Upper lobe of left lung (tissue), 6 donors: ENCODE measurements at places on chromosomes 5 and 9. TPM values are rescaled to one million over a fixed set of nuclear protein-coding genes. Genes with fewer than 3 reads are reported as not detected.

ASS1 gene
- 49.0 TPM for total RNA-seq

GPR151 gene
- not detected for total RNA-seq

TRMT10B gene
- 11.2 TPM for total RNA-seq

DAPK1 gene
- total RNA-seq, result 176 TPM

GARIN3 gene
- total RNA-seq, result not detected

- H3K27me3 ChIP-seq, result no peaks in the 10 kb centered on the region
- H3K4me1 ChIP-seq, result no peaks in the 10 kb centered on the region
- no peak overlapping the region for H3K4me3 ChIP-seq
- no peak for DNase-seq
- no peak overlapping the region for H3K27ac ChIP-seq
- no peaks in the 10 kb centered on the region for H3K36me3 ChIP-seq
These were observed 11.5 kb upstream of the ALDH1B1 start for GRCh38 chr9:38380872-38381534.

DNA sequence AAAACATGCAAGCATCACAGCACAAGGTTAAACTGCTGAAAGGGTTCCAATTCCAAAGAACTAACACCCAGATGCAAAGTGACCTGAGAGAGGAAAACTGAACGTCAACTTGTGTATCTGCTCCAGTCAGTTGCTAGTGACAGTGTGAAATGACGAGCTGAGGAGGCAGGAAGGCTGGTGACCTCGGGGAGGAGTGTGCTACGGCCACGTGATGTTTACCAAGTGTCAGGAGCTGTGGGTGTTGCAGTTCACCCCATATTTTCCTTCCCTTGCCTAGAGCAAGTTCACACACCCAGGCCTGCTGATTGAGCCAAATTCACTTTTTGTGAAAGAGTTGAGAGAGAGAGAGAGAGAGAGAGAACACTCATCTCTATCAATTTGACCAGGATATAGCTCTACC, 231.6 kb upstream of the ANKH start:
- H3K4me3 ChIP-seq, result no peak overlapping the region
- no peaks in the 10 kb centered on the region for H3K27me3 ChIP-seq
- H3K4me1 ChIP-seq, result no peaks in the 10 kb centered on the region
- H3K27ac ChIP-seq, result no peak overlapping the region
- no peaks in the 10 kb centered on the region for H3K36me3 ChIP-seq

DNA sequence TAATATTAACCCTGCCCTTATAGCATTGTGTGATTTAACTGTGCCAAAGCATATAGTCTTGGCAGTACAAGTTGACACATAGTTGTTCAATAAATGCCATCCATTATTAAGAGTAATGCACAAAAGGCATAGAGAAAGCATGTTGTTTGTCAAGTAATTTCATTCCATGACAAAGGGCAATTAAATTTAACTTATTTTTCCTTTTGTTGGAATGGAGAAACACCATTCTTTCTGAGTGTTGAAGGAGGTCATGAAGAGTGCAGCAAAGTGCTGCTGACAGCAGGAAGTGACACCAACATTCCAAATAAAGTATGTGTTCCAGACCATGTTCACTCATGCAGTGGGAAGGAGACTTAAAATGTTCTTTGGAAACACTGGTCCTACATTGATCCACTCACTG, 29.1 kb downstream of the ANKDD1B start:
- no peaks in the 10 kb centered on the region for H3K4me1 ChIP-seq
- H3K4me3 ChIP-seq, result no peak overlapping the region
- H3K27me3 ChIP-seq, result no peaks in the 10 kb centered on the region

DNA sequence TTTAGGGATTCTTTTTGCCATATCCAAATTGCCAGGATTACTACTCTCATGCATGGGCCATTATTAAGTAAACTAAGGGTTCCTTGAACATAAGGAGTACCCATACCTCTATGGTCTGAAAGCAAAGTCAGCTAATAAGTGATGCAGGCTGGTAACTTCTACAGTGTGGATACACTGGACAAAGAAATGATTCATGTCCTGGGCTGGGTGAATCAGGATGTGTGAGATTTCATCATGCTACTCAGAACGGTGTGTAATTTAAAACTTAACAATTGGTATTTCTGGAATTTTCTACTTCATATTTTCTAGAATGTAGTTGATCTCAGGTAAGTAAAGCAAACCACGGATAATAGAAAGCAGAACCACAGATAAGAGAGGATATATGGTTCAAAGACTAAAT, 428.8 kb downstream of the CHSY3 start:
- H3K4me1 ChIP-seq, result no peaks in the 10 kb centered on the region
- no peaks in the 10 kb centered on the region for H3K27me3 ChIP-seq
- DNase-seq, result no peak
- H3K36me3 ChIP-seq, result no peaks in the 10 kb centered on the region

DNA sequence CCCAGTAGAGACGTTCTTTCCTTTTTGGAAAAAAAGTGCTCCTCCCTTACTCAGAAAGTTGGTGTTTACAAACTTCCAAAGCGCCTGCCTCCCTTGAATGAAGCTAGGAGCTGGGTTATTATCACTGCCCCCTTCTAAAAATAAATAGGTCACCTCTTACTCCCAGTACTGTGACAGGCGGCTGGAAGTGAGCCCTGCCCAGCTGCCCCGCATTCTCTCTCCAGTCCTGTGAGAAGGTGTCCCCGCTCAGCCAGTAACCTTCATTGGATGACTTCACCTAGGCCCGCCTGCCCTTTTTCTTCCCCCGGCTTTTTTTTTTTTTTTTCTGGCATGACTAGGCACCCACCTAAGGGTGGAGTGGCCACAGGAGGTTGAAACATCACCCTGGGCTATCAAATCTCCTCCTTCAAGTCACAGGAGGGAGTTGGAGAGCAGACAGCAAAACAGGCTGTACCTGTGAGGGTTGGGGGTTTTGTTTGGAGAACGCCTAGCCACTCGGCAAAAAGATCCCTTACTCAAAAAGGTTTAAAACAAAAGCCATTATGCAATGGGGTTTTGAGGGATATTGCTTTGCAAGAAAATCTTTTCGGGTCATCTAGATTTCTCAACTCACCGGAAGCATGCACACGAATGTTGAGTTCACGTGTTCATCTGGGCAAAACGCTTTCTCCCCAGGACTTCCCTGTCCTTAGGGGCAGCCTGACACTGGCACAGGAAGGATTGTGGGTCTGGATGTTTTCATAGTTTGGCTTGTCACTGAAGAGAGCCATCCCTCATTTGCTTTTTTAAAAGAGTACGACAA, 43.3 kb upstream of the ZNF622 start:
- no peaks in the 10 kb centered on the region for H3K4me1 ChIP-seq
- DNase-seq, result peak; percentile 82
- no peaks in the 10 kb centered on the region for H3K27me3 ChIP-seq

DNA sequence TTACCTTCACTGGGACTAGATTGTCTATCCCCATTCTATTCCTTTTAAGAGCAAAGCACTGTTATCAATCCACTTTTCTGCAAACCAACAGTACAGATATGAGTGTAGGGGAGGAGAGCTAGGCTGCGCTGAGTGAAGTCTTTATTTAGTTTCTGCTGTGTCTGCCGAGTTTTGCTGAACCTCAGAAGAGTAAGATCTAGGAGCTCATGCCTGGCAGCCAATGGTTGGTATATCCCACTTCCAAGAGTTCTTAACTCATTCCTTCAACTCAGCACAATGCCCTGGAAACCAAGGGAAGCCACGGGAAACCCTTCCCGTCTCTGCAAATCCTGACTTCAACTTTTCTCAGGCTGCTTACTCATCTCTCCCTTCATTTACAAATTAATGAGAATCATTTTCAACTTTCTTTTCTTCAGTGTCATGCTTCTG, 58.0 kb upstream of the JAK2 start:
- peaks cover 6% of the 10 kb centered on the region for H3K4me1 ChIP-seq
- no peak overlapping the region for H3K4me3 ChIP-seq
- DNase-seq, result no peak
- no peaks in the 10 kb centered on the region for H3K36me3 ChIP-seq
- no peak overlapping the region for H3K27ac ChIP-seq

- no peaks in the 10 kb centered on the region for H3K27me3 ChIP-seq
- no peaks in the 10 kb centered on the region for H3K36me3 ChIP-seq
- peak overlapping the region; percentile 92 for H3K27ac ChIP-seq
- H3K4me3 ChIP-seq, result peak overlapping the region; percentile 86
- H3K4me1 ChIP-seq, result peaks cover 31% of the 10 kb centered on the region
- peak; percentile 92 for DNase-seq
These were observed 586 bp upstream of the MTAP start for GRCh38 chr9:21801683-21802417.

GRCh38 chr5:125487231-125487630, 740.8 kb upstream of the ZNF608 start:
- H3K4me1 ChIP-seq, result peaks cover 24% of the 10 kb centered on the region
- no peaks in the 10 kb centered on the region for H3K27me3 ChIP-seq
- no peak for DNase-seq
